Motor neuron (in vitro differentiated cells): ENCODE measurements at places on chromosomes 2 and 18.

GRCh38 chr2:64164629-64165028 is 20.4 kb upstream of the PELI1 start:
- no peak for ATAC-seq

DNA sequence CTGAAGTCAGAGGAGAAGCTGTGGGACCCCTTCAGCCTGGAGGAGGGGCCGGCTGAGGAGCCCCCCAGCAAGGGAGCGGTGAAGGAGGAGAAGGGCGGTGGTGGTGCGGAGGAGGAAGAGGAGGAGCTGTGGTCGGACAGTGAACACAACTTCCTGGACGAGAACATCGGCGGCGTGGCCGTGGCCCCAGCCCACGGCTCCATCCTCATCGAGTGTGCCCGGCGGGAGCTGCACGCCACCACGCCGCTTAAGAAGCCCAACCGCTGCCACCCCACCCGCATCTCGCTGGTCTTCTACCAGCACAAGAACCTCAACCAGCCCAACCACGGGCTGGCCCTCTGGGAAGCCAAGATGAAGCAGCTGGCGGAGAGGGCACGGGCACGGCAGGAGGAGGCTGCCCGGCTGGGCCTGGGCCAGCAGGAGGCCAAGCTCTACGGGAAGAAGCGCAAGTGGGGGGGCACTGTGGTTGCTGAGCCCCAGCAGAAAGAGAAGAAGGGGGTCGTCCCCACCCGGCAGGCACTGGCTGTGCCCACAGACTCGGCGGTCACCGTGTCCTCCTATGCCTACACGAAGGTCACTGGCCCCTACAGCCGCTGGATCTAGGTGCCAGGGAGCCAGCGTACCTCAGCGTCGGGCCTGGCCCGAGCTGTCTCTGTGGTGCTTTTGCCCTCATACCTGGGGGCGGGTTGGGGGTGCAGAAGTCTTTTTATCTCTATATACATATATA is 46.0 kb downstream of the BOLA3 start:
- no peak for ATAC-seq

DNA sequence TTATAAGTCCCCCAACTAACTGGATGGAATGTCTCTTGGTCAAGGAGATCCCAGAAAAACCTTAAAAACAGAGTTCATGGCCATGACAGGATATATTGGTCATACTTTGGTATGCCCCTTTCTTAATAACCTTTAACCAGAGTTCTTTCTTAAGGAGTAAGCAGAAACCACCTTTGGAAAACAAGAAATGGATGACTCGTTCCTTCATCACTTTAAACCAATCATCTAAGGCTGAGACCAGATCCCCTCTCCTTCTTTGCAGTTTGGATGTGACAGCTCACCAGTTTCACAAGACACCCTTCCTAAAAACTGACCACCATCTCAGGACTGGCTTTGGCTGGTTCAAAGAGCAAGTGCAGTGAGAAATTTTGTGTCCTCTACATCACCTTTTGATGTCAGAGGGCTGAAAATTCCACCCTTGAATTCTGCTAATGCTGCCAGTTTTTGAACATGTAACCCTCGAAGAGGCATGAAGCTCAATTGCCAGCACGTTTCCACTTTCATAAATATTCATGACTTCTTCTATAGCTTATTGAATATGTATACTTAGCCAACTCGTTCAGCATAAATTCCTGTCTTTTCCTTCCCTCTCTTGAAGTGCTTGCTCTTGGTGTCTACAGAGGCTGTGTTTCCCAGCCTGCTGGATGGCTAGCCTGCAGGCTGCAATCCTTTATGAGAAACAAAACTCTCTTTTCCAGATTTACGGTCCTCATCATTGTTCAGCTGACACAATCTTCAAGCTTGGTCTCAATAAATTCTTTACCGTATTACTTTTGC is 1323.5 kb upstream of the TMEFF2 start:
- no peak for ATAC-seq

DNA sequence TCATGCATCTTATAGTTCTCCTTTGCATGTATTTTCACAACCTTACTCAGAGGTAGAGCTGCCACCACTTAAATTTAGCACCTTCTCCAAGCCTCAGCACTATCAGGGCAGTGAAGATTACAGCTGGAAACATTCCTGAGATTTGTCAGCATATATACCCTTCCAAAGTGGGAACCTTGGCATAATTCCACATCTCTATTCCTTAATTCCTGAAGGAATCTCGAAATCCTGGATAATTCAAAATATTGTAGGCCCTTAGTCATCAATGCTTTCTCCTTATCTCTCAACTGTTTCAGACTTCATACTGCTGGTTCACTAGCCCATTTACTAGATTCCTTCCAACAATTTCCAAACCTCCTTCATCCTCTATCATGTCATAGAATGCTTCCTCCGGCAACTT is 87.4 kb downstream of the ITSN2 start:
- ATAC-seq = no peak

DNA sequence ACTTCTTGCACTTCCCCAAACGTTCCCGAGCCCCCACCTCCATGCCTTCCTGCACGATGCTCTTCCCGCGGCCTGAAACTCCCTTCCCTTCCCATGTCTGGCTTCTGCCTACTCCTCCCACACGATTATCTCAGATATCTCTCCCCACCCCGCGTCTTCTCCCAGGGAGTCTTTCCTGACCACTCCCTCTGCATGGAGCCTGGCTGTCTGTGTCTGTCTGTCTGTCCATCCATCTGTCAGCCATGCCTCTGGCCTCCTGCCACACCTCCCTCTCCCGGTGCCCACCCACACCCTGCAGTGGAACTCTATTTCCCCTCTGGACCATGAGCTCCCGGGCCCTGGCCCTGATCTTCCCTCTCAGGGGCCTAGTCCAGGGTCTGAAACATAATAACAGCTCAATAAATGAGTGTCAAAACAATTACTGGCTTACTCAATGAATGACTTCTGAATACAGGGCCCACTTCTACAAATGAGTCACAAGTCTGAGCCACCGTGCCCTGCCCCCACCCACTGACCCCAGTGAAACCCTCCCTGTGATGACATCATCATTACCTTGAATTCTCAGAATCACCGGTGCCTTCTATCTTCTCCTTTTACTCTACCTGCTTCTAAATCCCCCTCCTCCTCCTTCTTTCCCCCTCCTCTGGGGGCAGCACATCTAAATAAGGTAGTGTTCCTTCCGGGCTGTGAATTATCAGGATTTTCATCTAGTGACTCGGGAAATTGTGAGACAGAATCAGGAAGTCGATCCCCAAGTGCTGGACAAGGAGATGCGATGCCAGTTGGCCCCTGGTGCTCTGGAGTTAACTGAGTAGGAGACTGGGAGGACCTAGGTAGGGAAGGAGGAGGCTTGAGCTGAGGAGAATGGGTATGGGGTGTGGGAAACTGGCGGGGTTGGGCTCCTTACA is 46.1 kb upstream of the PLB1 start:
- no peak for ATAC-seq

GRCh38 chr2:17164550-17164949 is 353.7 kb downstream of the RAD51AP2 start:
- ATAC-seq = no peak

- ATAC-seq = no peak
These were observed 38.7 kb downstream of the INPP4A start for GRCh38 chr2:98483257-98483861.

- ATAC-seq = no peak
These were observed 49.8 kb downstream of the ZNF516 start for GRCh38 chr18:76445275-76445674.

DNA sequence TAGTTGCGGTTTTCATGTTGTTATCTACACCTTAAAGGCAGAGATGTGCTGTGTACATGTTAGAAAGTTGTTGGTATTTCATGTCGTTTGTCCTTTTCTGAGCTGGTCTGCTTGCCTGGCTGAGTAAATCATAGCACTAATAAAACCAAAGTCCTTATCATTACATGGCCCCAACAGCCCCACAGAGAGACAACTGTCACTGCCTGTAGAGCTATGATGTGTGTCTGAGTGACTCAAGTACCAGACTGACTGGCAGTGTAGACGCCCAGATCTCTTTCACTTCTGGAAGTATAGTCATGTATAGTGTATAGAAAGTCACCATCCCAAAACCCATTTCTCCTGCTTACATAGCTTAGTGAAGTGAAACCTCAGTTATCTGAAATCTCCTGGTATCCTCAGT is 4.3 kb downstream of the SOCS6 start:
- no peak for ATAC-seq

- no peak for ATAC-seq
These were observed 6.9 kb upstream of the STAT1 start for GRCh38 chr2:191020742-191021381.

DNA sequence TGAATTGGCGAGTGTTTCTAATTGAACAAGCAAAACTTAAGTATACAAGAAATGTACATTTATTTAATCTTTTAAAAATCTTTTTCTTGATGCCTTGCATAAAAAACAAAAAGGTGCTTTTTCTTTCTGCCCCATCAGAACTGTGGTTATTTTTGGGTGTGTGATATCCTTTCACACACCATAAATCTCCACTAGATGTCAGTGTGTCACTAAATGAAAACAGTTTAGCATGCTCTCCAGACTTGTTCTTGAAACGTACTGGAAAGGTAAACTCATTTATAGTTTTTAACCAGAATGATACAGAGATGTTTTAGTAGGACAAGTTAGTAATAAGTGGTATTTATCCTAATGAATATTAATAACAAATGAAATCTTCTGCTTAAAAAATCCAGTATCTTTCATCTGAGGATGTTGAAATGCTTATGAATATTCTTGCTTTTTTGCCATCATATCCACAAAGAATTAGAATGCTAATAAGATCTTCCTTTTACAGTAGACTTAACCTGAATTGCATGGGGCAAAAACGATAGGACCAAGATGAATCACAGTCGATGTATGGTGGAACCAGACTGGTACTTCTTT is 96.8 kb downstream of the UBE2E3 start:
- peak; percentile 83 for ATAC-seq

GRCh38 chr2:189595417-189595816 is 14.8 kb upstream of the SLC40A1 start:
- no peak for ATAC-seq

DNA sequence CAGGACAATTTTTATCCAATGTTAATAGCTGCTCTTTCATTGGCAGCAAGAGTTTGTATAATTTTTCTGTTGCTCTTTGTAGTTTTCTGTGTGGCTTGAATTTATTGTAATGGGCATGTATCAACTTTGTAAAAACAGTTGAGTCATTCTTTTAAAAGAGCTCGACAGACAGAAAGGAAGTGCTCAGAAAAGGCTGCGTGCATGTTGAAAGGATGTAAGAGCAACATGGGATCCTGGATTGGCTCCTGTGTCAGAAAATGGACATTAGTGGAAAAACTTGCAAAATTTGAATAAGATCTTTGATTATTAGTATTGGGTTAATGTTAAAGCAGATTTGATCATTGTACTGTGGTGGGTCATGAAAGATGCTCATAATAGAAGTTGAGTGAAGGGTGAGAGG is 93.3 kb upstream of the CDC42EP3 start:
- ATAC-seq = no peak

GRCh38 chr2:30776831-30777635 is 30.2 kb downstream of the CAPN13 start:
- no peak for ATAC-seq

GRCh38 chr2:230085201-230085600 is 16.5 kb upstream of the SLC16A14 start:
- no peak for ATAC-seq

GRCh38 chr2:216804357-216805350 is 55.2 kb downstream of the TNP1 start:
- peak; percentile 75 for ATAC-seq

GRCh38 chr2:56014046-56014730 is 90.6 kb upstream of the EFEMP1 start:
- no peak for ATAC-seq

- no peak for ATAC-seq
These were observed 137.8 kb downstream of the PRKCE start for GRCh38 chr2:45789317-45789716.

DNA sequence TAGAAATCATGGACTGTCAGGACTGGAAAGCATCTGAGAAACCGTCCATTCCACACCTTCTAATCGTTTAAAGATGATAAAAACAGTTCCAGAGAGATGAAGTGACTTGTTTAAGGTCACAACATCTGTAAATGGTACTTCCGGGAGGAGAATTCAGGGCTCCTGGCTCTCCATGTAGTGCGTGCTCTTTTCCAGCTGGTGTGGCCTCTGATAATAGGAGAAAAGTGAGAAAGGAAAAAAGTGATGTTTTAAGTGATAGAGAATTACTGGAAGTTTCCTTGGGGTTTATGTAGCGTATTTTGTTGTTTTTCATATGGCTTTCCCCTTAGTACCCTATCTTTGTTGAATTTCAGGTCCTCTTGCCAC is 663 bp downstream of the C2orf49 start:
- peak; percentile 9 for ATAC-seq

DNA sequence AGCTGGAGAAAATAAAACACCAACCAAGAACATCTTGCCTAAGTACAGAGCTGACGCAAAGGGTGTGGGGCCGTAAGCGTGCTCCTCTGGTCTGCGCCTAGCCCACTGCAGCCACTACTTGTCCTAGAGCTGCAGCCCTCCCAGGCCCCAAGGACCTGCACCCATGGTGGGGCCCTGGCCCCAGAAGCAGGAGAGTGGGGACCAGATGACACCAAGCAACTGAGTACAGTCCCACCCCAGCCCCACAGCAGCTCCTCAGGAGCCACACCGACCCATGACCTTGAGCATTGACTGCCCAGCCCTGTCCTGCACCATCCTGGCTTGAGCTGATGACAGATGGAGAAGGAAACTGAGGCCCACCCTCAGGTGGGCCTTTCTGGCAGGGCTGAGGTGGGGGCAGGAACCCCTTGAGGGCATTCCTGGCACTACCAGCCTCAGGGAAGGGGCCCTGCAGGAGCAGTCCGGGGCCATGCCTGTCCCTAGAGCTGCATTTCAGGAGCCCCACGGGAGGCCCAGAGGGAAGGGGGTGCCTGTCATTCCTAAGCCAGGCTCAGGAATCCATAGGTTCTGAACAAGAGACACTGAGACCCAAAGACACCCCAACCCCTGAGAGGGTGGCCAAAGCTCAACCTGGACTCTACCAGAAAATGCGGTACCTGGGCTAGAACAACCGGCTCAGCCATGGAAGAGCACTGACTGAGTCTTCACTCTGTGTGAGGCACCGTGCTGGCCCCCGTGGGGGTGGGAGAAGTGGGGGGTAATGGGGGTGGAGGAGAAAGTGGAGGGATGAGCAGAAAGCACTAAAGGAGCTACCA is 4.9 kb downstream of the KIF1A start:
- ATAC-seq = no peak

DNA sequence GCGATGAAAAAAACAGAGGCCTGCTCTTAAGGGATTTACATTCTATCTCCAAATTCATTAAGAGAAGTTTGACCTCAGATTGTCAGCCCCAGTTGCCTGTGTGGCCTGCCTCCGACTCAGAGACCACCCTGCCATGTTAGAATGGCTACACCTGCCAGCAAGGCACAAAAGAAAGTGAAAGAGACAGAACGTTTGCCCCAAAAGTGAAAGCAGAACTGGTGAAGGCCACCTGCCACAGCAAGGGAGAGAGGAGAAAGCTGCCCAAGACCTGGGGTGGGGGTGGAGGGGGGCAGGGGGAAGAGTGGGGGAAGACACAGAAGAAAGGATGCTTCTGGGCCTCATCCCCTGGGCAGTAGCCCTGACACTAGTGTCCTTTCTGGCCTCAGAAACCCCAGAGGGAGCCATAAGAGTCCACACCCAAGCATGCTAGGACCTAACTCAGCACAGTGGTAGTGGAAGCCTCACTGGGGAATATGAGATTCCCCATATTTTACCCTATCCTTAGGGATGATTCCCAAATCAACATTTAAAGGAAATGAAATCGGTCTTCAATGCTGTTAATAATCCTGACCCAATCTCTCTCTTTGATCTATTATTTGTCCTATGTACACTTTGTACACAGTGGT is 389.7 kb downstream of the TXNL1 start:
- ATAC-seq = no peak

GRCh38 chr2:146003337-146003736 is 1483.4 kb upstream of the ZEB2 start:
- no peak for ATAC-seq

- ATAC-seq = no peak
These were observed 104.0 kb downstream of the CABLES1 start for GRCh38 chr18:23239350-23239692.

- no peak for ATAC-seq
These were observed 305.4 kb upstream of the RND3 start for GRCh38 chr2:150792780-150793300.
